NCI-H1048 (cell line): ENCODE measurements at places on chromosomes 12 and 14.

DNA sequence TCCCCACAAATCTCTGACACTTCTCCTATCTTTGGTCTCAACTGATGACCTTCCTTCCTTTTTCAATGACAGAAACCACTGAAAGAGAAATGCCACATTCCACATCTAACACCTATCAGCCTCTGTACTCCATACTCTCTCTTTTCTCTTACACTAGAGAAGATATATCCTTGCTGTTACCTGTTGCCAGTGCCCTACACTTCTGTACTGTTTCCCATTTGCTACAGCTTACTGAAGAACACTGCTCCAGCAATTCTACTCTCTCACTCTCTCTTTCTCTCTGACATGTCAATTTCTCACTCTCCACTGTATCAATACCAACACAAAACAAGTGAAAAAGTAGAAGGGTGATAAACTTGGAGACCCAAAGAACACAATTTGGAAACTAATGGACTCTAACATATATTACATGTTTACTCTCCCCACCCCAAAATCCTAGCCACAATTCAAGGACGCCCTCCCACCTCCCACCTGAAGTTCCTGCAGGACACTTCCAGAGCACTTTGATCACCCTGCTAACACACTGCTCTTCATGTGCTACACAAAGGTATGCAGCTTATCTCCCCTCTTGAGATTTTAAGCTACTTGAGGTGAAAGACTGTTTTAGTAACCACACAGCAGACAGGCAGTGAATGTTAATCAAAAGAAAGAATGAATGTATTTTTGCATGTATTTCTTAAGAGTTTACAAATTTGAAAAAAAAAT lies 95.0 kb downstream of the MED13L start:
- DNase-seq: no peak

GRCh38 chr12:132278401-132279183 lies 50.8 kb downstream of the GALNT9 start:
- DNase-seq: no peak

- no peak for DNase-seq
Measured at GRCh38 chr12:101891462-101891971, 14.1 kb downstream of the DRAM1 start.

- DNase-seq: no peak
Measured at GRCh38 chr12:49675137-49675536, 32.1 kb downstream of the FMNL3 start.

- DNase-seq: no peak
Measured at GRCh38 chr14:51225751-51226150, 14.3 kb upstream of the TMX1 start.
